Central memory CD4-positive, alpha-beta T cell (primary cell): ENCODE measurements at places on chromosomes 7 and 10.

DNA sequence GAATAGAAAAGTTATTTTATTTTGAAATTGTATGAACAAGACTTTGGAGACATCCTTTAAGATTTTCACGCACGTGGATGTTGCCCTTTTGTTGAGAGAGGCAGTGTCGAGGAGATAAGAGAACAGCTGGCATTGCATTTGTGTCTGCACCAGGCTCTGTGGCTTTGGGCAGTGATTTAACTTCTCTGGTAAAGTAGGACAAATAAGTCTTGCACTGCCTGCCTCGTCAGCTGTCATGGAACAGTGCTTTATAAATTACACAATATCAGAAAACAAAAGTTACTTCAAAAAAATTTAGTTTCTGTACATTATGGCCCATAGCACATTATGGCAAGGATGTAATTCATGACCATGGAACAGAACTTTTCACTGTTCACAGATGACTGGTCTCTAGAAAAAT is 20.1 kb downstream of the SNX10 start:
- DNase-seq, result no peak

DNA sequence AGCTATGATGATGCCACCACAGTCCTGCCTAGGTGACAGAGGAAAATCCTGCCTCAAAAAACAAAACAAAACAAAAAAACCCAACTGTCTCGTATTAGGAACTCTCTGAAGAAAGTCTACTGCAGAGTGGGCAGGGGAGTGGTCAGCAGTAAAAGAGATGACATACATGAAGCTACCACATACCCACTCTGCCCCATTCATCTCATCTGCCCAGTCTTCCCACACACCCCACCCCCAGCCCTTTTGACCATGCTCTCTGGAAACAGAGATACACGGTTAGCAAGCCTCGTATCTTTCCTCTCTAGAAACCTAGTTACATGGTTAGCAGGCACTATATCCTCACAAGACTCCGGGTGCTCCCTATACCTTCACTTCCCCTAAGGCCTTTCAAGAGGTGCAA is 8.3 kb downstream of the SLC37A3 start:
- no peak for DNase-seq

- no peak for DNase-seq
Observed at GRCh38 chr7:99713995-99714570, 20.9 kb downstream of the CYP3A7 start.

DNA sequence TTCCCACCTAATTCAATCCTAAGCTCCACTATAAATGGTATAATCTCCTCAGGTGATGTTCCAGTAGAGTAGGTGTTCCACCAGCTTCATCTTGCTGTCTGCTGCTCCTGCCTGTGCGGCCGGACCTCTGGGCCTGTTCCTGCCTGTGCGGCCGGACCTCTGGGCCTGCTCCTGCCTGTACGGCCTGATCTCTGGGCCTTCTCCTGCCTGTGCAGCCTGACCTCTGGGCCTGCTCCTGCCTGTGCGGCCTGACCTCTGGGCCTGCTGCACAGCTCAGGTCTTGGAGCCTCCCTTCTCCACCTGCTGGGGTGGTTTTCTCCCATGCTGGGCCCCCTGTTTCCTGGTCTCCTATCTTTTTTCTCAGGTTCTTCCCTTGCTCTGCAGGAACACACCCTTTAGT is 117.8 kb downstream of the USP6NL start:
- no peak for DNase-seq

DNA sequence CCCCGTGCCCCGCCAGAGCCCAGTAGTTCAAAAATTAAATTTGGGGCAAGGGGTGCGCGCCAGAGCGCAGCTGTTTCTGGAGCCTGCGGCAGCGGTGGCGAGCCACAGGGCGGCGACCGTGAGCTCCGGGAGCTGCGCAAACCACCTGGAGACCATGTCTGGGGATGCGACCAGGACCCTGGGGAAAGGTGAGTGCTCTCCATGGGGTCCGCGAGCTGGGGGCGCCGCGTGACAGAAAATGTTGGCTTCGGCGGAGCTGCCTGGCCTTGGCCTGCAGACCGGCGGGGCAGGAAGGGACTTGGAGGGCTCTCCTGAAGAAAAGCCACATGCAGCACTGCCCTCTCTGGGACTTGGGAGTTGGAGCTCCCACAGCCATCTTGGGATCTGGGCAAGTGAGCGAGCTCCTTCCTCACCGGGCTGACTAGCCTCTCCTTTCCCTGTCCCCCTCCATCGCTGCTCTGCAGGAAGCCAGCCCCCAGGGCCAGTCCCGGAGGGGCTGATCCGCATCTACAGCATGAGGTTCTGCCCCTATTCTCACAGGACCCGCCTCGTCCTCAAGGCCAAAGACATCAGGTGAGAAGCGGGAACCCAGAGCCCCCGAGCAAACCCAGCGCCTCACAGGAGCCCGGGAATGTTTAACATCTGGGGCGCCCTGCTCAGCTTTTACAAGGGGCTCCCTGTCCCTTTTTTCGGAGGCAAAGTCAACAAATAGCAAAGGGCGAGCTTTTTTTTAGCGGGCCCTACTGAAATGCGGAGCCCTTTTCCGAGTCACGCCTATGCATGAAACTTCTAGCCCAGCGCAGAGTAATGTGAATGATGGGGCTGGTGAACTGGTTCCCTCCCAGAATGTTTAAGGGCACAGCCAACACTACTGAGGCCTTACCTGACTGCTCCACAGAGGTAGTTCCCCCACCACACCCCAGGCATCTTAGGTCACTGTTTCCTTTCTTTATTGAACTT is 6.1 kb downstream of the GSTO2 start:
- peak; percentile 30 for DNase-seq

DNA sequence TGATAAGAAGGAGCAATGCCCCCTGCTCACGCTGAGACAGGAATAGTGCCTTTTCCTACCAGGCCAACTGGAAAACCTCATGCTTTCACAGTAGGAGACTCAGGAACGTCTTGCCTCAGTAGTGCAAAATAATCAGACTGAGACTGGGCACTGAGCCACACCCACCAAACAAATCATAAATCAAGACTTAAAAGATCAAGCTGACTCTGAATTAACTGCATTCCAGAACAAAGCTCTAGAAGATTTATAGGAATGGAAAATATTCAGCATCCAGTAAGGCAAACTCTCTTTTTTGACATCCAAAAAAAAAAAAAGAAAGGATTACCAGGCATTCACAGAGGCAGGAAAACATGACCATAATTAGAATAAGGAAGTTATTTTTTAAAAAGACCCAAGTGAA is 30.5 kb upstream of the SLC18A3 start:
- no peak for DNase-seq

DNA sequence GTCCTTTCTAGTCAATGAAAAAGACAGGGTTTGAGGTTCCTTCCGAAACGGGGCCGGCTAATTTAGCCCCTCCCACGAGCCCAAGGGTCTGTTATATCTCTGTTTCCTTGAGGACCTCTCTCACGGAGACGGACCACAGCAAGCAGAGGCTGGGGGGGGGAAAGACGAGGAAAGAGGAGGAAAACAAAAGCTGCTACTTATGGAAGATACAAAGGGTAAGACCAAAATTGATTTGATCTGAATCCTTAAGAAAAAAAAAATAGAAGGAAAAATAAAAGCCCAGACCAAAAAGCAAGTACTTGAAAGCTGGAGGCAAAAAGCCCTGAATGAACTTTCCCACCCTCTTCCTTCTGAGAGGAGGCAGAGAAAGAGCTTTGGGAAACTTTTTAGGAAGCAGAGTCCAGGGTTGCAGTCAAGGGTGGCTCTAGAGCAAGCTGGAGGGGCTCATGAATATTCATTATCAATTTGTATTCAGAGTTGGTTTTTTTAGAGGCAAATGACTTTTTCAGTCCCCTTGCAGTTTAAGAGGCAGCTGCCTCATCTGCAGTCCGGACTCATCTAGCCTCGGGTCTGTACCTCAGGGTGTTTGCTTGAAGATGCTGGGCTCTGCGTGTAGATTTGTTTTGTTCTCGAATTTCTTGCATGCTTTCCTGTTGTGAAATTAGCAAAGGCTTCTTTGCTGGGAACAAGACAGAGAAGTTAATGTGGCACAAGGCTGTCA is at the start of gene ENTPD1:
TSS of gene ENTPD1 (plus strand) at position 123 of the 721 bp plus-strand sequence. CDS start at position 200, 77 bp downstream.
- DNase-seq, result no peak

GRCh38 chr7:33781796-33782195 is 123.5 kb upstream of the BMPER start:
- no peak for DNase-seq

- no peak for DNase-seq
Observed at GRCh38 chr10:7776777-7777176, 11.0 kb downstream of the KIN start.

- no peak for DNase-seq
Observed at GRCh38 chr7:95141755-95142154, 182.6 kb downstream of the PON1 start.

GRCh38 chr10:90743291-90743690 is 114.5 kb downstream of the HTR7 start:
- no peak for DNase-seq

DNA sequence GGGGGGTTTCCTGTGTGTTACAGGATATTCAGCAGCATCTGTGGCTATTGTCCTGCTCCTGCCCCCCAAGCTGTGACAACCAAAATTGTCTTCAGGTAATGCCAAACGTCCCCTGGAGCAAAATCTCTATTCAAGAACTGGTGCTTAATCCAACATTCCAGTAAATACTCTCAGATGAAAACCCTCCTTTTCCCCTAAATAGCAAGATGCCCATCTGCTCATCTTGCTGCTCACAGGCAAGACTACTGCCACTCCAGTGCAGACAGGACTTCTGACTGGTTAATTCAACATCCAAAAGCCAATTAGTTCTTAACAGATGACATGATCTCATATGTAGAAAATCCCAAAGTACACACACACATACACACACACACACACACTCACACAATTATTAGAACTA is 20.5 kb upstream of the JAZF1 start:
- DNase-seq, result no peak

GRCh38 chr7:20798081-20798693 is 11.5 kb upstream of the SP8 start:
- DNase-seq, result no peak

DNA sequence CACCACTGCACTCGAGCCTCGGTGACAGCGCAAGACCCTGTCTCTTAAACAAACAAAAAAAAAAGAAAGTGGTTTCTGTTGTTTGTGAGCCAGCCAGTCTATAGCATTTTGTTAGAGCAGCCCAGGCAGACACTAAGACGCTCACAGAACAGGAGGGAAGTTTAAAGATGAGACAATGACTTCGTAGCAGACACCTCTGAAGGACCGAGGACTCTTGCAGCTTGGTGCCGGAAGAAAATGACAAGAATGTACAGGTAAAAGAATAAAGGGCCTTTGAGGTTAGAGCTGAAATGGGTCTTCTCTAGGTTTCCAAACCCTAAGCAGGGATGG is 39.7 kb downstream of the MACROH2A2 start:
- no peak for DNase-seq

GRCh38 chr7:55100544-55101327 is 81.9 kb downstream of the EGFR start:
- DNase-seq, result no peak

DNA sequence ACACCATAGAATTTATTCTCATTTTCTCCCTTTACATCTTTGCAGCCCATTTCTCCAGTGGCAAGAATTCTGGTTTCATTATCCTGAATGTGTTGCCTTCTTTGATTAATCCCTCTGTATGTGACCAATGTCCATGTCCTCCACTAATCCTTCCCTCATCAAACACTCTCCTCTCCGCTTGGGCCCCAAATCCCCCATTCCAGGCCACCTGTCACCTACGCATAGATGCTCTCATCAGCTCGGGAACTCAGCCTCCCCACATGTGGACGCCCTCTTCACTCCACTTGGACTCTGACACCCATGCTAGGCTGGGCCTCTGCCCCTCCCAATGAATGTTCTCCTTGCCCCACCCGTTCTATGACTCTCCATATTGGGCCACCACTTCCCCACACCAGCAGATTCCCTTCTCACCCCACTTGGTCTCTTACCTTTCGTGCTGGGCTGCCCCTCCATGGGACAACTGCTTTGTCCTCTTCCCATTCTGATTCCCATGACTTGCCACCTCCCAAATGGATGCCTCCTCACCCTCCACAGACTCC is 18.7 kb upstream of the RBM20 start:
- DNase-seq, result no peak

DNA sequence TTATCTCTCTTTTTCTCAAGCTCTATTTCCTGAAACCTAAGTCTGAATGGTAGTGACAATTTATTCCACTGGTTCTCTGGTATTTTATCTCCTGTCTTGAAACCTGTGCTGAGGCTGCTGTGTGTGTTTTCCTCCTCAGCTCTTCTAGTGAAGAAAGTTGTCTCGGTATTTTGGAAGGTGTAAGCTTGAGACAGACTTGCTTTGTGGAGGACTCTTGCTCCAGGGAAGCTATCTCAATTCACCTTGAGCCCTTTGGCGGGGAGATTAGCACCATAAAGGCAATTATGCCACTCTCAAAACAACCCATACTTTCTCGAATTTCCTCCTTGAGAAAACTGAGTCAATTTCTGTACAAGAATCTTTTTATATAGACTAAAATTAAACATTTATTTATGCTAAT is 141.6 kb downstream of the THSD7A start:
- no peak for DNase-seq

- DNase-seq, result no peak
Observed at GRCh38 chr7:153887749-153888569, 164.2 kb upstream of the DPP6 start.

- no peak for DNase-seq
Observed at GRCh38 chr10:75197066-75197465, 13.5 kb upstream of the VDAC2 start.
